Sigmoid colon (tissue), 7 donors: ENCODE measurements at places on chromosomes 12 and 14.

GRCh38 chr12:107490010-107490409, 195.6 kb upstream of the PWP1 start:
- no peak for DNase-seq

GRCh38 chr12:100797246-100797645, 2.7 kb downstream of the ANO4 start:
- DNase-seq: no peak

- no peak for DNase-seq
Observed at GRCh38 chr14:99257673-99258221, 14.2 kb downstream of the BCL11B start.

- no peak for DNase-seq
Observed at GRCh38 chr12:42586268-42586667, 3.3 kb downstream of the PRICKLE1 start.
